ENCODE measurements at places on chromosomes 4 and X. TPM values are rescaled to one million over a fixed set of nuclear protein-coding genes. Genes with fewer than 3 reads are reported as not detected.

DNA sequence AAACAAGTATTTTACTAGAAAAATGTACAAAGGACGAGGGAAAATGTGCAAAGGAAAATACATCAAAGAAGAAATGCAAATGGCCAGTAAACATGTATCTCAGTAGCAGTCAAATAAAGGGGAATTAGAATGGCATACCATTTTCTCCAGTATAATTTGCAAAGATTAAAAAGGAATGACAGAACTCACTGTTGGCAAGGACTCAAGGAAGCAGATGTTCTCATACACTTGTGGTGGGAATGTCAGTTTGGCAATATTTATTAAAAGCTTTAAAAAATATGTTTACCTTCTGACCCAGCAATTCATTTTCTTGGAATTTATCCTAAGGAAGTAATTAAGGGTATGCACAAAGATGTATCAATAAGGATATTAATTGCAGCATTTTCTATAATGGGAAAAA lies 7.6 kb downstream of the CLCN5 start:
- no peak for DNase-seq

The HCCS gene
- 27.2 TPM for polyA plus RNA-seq

The PARM1 gene
- 42.6 TPM for polyA plus RNA-seq

DNA sequence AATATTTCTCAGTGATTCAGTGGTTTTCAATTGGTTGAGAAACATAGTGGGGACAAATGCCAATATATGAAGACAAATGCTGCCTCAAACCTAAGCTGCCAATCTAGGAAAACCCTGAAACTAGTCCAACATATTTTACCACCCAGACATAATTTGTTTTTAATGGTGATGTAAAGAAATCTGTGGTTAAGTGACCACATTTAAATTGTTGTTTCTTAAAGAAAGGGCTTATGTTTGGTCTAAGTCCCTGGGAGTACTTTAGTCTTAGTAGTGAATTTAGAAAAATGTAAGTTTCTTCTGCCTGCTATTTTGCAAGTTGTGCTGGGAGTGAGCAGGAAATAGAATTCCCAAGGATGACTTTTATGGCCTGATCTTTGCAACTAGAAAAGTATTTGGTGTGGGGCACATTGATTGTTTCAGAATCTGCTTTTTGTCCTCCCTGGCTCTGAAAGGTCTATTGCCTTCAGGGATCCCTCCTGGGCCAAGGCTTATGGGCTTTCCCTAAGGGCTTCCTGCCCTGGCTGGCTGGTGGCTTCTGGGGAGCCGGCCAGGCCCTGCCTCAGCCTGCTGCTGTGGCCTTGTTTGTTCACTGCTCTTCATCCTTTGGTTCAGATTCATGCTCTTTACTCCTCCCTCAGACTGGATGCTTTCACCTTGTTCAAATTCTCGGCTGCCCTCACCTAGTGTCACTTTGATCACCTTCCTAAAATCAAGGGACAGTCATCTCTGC lies 169.8 kb upstream of the JADE1 start:
- DNase-seq: no peak

DNA sequence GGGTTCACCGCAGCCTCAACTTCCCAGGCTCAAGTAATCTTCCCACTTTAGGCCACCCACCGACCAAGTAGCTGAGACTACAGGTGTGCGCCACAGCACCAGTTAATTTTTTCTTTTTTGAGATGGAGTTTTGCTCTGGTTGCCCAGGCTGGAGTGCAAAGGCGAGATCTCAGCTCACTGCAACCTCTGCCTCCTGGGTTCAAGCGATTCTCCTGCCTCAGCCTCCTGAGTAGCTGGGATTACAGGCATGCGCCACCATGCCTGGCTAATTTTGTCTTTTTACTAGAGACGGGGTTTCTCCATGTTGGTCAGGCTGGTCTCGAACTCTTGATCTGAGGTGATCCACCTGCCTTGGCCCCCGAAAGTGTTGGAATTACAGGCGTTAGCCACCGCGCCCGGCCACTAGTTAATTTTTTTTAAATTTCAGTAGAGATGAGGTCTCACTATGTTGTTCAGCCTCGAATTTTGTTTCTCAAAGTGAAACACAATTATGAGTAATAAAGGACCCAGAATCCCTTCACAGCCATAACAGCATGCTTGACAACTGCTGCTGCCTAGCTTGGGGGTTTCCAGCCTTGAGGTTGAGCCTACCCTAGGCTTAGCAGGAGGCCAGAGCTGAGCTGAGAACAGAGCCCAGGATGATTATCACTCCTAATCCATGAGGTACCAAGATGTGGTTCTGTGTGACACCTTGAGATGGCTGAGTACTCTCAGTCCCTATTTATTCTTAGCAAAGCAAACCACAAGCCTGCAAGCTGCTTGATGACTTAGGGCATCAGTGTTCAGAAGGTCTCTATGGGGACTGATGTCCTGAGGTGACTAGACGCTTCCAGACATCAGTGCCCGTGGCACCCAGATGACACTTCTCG lies 41.6 kb upstream of the NKRF start:
- no peak for DNase-seq

The CT45A1 gene
- polyA plus RNA-seq: not detected

DNA sequence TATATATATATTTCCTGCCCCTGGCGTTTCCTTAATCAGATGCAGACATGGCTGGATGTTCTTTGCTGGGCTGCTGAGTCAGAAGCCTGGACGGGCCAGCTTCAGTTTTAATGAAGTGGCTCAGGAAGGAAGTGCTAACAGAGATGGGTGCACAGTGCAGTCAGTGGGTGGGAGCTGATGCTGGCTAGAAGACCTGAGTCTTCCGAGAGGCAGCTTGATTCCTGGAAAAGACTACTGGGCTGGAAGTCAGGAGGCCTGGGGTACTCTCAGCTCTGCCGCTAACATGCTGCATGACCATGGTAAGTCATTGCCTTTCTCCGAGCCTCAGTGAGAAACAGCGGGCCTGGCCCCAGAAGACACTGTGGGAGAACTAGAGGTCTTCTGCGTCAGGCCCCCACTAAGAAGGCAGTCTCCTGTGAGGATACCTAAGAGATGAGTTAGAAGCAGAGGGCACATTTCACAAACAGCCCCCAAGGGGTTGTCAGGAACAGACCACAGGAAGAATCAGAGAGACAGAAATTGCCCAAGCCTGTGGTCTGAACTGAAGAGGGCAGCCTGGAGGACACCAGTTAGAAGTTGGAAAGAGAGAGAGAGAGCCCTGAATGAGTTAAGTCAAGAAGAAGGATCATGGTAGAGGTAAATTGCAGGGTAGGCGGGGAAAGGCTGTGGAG lies 8.3 kb upstream of the CD40LG start:
- no peak for DNase-seq

DNA sequence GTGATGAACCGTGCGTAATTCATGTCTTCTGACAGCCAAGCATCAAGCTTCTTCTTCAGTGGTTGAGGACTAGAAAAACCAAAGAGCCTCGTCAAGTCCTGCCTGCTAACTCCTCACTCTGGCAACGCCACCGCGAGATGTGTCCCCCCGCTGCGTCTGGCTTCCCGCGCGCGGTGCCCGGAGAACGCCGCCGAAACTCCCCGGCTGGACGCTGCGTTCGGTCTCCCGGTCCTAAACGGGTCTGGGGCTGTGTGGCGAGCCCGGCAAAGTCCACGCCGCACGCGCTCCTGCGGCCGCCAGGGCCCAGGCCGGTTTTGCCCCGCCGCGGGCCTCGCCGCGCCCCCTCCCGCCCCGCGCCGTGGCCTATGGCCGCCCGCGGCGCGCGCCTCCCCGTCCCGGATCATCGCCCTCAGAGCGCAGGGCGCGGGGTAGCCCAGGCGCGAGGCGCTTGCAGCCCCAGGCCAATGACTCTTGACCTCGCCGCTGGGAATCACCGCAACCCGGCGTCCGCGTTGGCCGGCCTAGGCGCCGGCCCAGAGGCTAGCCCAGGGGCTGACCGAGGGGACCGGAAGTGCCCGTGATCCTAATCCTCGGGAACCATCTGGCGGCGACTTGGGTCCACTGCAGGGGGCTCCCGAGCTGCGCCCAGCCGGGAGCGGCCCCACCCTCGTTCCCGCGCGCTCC lies at the start of gene AADAT:
Gene AADAT, minus strand, starts transcription at position 289 of the 684 bp plus-strand sequence. Its CDS starts 266 bp downstream, at position 23.
- peak; percentile 93 for DNase-seq

- no peak for DNase-seq
Observed at GRCh38 chrX:22053481-22053880, 21.4 kb downstream of the PHEX start.

DNA sequence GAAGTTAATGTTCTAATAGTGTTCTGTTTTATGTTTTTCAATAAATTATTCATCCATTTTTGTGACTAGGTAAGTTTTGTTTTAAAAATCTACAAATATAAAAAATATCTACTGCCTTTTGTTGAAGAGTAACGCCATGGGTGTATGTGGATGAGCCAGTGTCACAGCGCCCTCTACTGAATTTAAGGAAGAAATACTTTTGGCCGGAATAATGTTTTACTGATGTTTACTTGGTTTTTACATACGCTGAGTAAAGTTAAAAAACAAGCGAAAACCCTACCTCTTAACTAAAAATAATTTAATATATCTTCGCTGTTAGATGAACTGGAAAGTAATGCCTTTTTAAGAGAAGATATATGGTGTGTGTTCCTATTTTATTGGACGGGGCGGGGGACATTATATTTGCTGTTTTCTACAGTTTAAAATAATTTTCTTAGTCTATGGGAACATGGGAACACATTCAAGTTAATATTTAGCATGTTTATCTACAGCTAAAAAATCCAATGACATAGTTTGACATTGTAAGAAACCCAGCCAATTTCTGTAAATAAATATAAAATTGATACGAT lies 86.1 kb downstream of the CPE start:
- no peak for DNase-seq

GRCh38 chr4:158912806-158913205 lies 144.0 kb downstream of the FNIP2 start:
- no peak for DNase-seq

All from aorta (tissue), 5 donors.